ENCODE measurements at places on chromosomes 16 and 17.

GRCh38 chr17:4626734-4627256 lies 14.7 kb downstream of the ALOX15 start:
- no peak for DNase-seq

DNA sequence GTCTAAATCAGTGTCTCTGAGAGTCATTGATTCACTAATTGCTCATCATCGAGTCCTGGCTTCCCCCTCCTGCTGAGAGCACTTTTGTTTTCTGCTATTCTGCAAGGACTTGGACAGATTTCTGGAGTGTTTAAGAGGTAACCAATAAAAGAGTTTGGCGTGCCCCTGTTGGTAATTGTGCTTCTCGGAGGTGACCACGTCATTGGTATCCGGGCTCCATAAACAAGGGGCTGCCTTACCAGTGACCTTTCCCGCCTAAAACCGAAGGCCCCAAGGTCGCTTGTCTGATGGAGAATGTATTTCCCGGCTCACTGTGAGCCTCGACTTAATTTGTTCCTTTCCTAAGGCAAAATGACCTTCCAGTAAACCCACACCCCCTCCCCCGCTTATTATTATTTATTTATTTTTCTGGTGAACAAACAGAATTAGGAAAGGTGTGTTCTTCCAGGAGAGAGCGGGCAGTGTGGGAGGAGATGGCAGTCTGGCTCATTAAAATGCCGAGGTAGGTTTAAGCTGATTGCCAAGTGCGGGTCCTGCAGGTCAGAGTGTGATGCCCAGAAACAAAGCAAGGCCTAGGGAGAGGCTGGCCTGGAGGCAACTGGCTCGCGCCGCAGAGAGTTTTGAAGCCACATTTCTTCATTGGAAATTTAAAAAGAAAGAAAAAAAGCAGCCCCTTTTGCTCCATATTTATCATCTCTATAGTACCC lies 30.2 kb downstream of the MSI2 start:
- no peak for DNase-seq

- no peak for DNase-seq
These were observed 6.1 kb downstream of the ZG16 start for GRCh38 chr16:29784157-29784556.

- no peak for DNase-seq
These were observed 48.9 kb upstream of the MRPS23 start for GRCh38 chr17:57898487-57899311.

- DNase-seq, result no peak
These were observed 24.4 kb downstream of the IRF8 start for GRCh38 chr16:85923153-85924021.

DNA sequence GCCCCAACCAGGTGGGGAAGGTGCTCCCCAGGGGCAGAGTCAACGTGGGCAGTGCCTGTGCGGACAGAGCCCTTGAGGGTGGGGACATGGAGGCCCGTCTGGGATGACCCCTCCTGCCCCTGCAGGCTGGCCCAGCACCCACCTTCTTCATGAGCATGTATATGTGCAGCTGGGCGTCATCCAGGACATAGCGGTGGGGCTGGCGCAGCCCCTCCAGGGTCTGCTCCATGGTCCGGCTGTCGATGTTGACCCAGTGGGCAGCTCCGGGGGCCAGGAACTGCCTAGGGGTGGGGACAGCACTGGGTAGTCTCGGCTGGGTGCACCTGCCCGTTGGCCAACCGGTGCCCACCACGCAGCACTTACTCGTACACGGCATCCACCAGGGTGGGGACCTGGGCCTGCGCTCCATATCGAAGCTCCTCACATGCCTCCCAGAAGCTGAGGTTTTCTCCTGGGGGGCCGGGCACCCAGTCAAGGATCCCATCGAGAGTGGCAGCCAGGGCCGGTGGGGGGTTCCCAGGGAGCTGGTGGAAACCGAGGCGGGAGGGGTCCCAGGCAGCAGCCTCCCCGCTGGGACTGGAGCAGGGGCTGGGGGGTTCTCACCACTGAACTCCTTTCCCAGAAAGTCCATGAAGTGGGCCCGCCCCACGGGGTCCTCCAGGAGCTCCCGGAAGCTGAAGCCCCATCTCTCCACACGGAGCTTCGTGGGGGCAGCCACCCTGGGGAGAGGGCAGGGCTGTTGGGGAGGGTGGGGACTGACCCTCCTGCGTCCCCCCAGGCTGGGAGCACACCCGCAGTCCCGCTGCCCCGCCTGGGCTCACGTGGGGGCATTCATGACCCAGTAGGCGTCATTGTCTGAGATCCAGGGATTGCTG lies 5.1 kb downstream of the RGS11 start:
- DNase-seq, result no peak

DNA sequence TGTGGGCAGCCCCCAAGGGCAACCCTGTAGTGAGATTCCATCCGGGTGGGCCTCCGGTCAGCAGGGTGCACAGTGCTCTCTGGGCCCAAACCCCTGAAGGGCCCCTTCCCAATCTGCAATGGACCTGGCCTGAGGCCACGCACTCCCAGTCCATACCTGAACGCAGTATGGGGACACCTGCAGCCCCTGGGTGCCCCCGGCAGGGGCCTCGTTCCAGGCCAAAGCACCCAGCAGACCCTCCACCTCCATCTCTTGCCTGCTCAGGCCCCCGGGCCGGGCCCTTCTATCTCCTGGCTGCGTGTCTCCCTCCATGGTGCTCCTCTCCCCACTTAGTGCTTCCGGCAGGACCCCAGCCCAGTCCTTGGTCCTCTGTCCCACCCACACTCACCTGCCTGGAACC lies 17.3 kb upstream of the AATK start:
- DNase-seq, result no peak

DNA sequence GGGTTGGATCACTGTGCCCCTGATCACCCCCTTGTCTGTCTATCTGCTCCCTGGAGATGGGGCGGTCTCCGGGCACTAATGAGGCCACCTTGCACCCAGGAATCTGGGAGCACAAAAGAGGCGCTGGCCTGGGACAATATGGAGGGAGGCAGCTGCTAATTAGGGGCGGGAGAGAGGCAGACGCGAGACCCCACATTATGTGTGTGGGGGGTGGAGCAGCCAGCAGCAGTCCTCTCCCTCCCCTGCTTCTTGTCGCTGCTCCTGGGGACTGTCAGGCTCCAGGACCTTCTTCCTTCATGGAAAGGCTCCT lies 324 bp upstream of the HCRT start:
- DNase-seq, result no peak

DNA sequence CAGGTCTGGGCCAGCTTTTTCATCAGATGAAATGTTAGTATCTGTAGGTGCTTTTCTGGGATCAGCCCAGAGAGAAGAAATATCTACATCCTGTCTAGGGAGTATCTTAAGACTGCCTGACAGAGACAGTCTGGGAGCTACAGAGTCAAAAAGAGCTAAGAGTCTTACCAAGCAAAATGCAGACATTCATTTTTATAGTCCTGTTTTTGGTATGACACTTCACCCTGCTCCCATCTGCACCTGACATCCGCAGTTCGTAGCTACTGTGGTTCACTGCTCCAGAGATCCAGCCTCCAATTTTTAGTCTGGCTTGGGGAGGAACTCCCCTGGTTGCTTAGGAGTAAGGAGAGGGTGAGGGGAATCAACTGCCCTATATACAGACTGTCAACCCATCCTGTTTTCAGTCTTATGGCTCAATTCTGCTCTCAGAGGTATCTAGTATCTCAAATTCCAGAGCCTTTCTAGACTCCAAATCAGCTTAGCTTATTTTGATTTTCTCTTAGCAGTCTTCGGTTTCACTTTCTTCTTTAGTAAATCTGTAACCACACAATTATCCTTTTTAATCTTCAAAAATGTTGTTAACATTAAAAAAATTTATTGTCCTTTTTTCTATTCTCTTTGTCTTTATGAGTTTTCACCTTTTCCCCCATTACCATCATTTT lies 97.8 kb downstream of the TMEM100 start:
- no peak for DNase-seq

GRCh38 chr17:30812218-30813177 lies 12.0 kb downstream of the CRLF3 start:
- DNase-seq, result no peak

DNA sequence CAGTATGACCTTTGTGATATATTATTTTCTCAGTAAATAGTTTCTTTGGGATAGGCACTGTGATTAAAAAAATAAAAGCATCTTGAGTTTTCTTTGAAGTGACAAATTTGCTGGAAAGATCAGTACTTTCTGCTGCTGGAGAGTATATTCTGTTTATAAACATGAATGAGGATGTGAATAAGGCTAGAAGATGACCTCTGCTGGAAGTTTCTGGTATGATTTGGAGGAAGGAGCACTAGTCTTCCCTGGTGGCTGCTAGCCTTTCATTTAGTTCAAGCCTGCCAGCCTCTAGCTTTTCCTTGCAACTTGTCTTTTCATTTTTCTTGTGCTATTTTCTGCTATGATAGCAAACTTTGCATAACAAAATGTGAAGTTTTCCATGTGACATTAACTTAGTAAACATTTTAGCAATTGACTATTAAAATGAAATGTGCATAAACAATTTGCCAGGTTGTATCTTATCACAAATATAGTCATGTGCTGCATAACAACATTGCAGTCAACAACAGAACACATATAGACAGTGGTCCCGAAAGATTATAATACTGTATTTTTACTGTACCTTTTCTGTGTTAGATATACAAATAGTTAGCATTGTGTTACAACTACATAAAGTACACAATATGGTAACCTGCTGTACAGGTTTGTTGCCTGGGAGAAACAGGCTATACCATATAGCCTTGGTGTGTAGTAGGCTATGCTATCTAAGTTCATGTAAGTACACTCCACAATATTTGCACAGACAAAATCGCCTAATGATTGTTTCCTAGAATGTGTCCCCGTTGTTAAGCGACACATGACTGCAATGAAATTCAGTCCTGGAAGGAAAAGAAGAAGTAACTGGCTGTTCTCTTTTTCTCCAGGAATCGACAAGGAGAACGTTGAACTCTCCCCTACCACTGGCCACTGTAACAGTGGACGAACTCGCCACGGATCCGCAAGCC lies 18.1 kb upstream of the RAB11FIP4 start:
- no peak for DNase-seq

- DNase-seq, result no peak
These were observed 40.1 kb downstream of the PRMT7 start for GRCh38 chr16:68350813-68351350.

- no peak for DNase-seq
These were observed 154.1 kb upstream of the SOX9 start for GRCh38 chr17:71966459-71967313.

- no peak for DNase-seq
These were observed 4.2 kb downstream of the BCAR1 start for GRCh38 chr16:75247249-75247648.

- DNase-seq, result no peak
These were observed 5.3 kb upstream of the MFAP4 start for GRCh38 chr17:19392303-19392702.

- DNase-seq, result no peak
These were observed 141.8 kb downstream of the GRIN2A start for GRCh38 chr16:10040136-10041080.

DNA sequence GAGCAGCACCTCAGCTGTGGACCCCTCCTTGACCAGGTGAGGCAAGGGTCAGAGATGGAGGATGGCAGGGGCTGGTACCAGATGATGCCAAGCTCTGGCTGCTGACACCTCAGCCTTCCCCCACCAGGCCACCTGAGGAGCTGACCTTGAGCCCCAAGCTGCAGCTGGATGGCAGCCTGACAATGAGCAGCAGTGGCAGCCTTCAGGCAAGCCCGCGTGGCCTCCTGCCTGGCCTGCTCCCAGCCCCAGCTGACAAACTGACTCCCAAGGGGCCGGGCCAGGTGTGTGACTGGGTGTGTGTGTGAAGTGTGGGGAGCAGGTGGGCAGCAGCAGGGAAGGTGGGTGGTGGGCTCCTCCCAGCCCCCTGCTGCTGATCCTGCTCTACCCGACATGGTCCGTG lies 4.7 kb upstream of the NRN1L start:
- no peak for DNase-seq

- no peak for DNase-seq
These were observed 1.1 kb downstream of the PGAP6 start for GRCh38 chr16:380762-381011.

GRCh38 chr17:37430051-37430627 lies 23.5 kb downstream of the TADA2A start:
- no peak for DNase-seq

GRCh38 chr17:73481676-73482075 lies 162.6 kb downstream of the SDK2 start:
- DNase-seq, result no peak

DNA sequence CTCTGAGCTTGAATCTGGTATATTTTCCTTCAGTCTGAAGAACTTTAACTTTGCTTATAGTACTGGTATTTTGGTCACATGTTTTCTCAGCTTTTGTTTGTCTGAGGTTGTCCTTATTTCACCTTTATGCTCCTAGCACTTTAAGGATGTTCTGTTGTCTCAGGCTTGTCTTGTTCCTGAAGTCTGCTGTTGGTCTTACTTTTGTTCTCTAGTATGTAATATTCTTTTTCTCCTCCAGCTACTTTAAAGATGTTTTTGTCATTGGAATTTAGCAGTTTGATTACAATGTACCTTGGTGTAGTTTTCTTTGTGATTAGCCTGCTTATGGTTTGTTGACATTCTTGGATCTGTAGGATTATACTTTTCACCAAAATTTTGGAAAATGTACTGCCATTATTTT lies 23.6 kb downstream of the RPTOR start:
- DNase-seq, result no peak

GRCh38 chr17:18318117-18318516 lies 3.0 kb downstream of the SMCR8 start:
- no peak for DNase-seq

GRCh38 chr16:26983426-26983825 lies 83.3 kb upstream of the C16orf82 start:
- no peak for DNase-seq

DNA sequence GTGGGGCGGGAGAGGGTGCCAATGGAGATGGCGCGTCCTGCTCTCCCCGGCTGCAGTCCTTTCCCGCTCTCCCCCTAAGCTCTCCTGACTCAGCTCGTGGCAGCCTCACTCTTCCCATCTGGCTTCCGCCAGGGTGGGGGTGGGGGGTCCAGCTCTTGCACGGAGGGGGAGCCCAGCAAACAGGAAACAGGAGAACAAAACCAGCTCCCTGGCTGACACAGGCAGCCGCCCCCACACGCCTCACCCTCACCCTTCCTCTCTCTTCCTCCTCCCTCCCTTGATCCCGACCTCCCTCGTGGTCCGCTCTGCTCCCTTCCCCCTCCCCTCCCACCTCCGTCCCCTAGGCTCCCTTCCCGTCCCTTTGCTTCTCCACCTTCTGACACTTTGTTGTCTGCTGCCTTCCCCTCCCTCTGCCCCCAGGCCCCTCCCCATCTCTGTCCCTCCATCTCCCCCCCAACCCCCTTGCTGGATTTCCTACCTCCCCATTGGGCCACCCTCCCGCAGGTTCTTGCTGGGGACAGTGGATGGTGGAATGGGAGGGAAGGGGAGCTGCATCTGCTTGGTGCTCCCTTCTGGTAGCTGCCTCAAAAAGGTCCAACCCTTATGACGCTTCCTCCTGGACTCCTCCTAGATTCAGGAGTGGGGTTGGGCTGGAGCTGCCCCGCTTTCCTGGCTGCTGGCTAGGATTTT lies 23.7 kb downstream of the ARHGAP23 start:
- DNase-seq, result no peak
